Urinary bladder (tissue), 4 donors: ENCODE measurements at places on chromosomes 7 and 10. TPM values are rescaled to one million over a fixed set of nuclear protein-coding genes. Genes with fewer than 3 reads are reported as not detected.

Gene NPSR1
- polyA plus RNA-seq, result not detected

Gene PNLIPRP1
- polyA plus RNA-seq, result 0.11 TPM

Gene ABCA13
- 0.22 TPM for polyA plus RNA-seq

Gene SEMA3E
- 12.6 TPM for polyA plus RNA-seq

Gene RAB19
- 0.10 TPM for polyA plus RNA-seq

Gene WEE2
- not detected for polyA plus RNA-seq

Gene MSS51
- 0.60 TPM for polyA plus RNA-seq

Gene LOXL4
- polyA plus RNA-seq, result 6.6 TPM

Gene CNPY1
- polyA plus RNA-seq, result not detected

Gene TMEM196
- polyA plus RNA-seq, result 0.05 TPM

Gene NPFFR1
- polyA plus RNA-seq, result 0.01 TPM

Gene GSTO1
- polyA plus RNA-seq, result 114 TPM

Gene DNTT
- polyA plus RNA-seq, result not detected

Gene PTPRZ1
- 1.5 TPM for polyA plus RNA-seq

Gene PPP1R3A
- not detected for polyA plus RNA-seq

Gene FLNC
- 336 TPM for polyA plus RNA-seq

Gene TFR2
- 0.81 TPM for polyA plus RNA-seq

Gene RBP3
- not detected for polyA plus RNA-seq

Gene MYOF
- 61.3 TPM for polyA plus RNA-seq

Gene TMEM176A
- 56.1 TPM for polyA plus RNA-seq

Gene CCDC3
- polyA plus RNA-seq, result 30.6 TPM

Gene SNCG
- 197 TPM for polyA plus RNA-seq
